ENCODE measurements at places on chromosomes 4 and X. TPM values are rescaled to one million over a fixed set of nuclear protein-coding genes. Genes with fewer than 3 reads are reported as not detected.

- H3K4me3 ChIP-seq = no peak overlapping the region
- H3K27ac ChIP-seq = no peak overlapping the region
- no peaks in the 10 kb centered on the region for H3K27me3 ChIP-seq
- no peak for DNase-seq
- H3K4me1 ChIP-seq = no peaks in the 10 kb centered on the region
These were observed 75.8 kb upstream of the NHS start for GRCh38 chrX:17299206-17299605.

- no peak overlapping the region for H3K4me3 ChIP-seq
- DNase-seq = no peak
- H3K27ac ChIP-seq = no peak overlapping the region
- no peaks in the 10 kb centered on the region for H3K4me1 ChIP-seq
These were observed 1544.6 kb downstream of the C4orf33 start for GRCh38 chr4:130640592-130640991.

FHIP1A gene
- total RNA-seq = 0.42 TPM

PAGE2 gene
- not detected for total RNA-seq

LNX1 gene
- total RNA-seq = not detected

GRPEL1 gene
- 109 TPM for total RNA-seq

DNA sequence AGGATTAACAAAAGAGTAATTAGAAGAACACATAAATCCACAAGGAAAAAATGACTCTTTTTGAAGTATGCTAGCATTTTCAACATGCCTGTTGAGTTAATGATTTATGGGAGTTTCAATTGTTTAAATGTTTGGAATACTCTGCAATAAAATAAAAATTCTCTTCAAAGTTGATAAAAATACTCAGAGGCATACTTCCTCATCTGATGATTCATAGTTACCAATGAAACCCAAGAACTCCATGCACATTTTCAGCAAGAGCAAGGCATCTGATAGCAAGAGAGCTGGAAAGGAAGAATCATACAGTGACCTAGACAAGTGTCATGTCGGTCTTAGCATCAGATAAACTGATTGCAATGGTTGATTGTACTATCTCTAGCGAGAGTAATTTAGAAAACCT is 443.7 kb upstream of the ATOH1 start:
- no peak for DNase-seq
- H3K36me3 ChIP-seq = no peaks in the 10 kb centered on the region
- H3K4me3 ChIP-seq = no peak overlapping the region
- H3K27ac ChIP-seq = no peak overlapping the region
- H3K4me1 ChIP-seq = no peaks in the 10 kb centered on the region

All from activated naive CD8-positive, alpha-beta T cell treated with anti-CD3 and anti-CD28 coated beads for 36 hours (primary cell).